Esophagus squamous epithelium (tissue), 5 donors: ENCODE measurements at places on chromosomes 11 and 22.

DNA sequence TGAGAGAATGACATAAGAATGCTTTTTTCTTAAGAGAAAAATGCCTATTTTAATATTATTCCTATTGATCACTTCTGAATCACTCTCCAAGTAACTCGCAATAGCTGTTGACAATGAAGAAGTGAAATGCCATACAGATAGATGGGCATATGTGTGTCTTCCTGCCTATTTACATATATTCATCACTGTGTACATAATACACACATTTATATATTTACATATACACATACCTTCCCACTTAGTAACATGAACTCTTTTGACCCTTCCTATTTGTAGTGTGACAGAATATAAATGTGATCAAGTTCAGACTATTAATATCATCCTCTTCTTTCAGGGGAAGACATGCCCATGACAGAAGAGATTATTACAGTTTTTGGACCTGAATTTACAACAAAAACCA is 756.7 kb downstream of the DLG2 start:
- no peak for DNase-seq

GRCh38 chr11:1656670-1657069 is 27.1 kb downstream of the KRTAP5-5 start:
- no peak for DNase-seq

DNA sequence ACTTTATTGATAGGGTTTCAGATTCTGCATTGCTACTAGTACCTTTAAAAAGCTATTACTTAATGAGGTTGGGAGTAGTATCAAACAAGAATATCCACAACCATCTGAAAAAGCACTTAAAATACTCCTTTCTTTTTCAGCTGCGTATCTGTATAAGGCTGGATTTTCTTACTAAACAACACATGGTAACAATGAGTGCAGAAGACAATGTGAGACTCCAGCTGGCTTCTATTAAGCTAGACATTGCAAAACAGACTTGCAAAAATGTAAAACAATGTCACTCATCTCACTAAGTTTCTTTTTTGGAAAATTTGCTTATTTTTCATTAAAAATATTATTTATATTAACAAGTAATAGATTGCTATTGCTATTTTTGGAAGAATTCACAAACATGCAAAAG is 132.6 kb downstream of the WNT11 start:
- no peak for DNase-seq

- DNase-seq, result no peak
Observed at GRCh38 chr22:30875481-30876215, 92.9 kb downstream of the MORC2 start.

DNA sequence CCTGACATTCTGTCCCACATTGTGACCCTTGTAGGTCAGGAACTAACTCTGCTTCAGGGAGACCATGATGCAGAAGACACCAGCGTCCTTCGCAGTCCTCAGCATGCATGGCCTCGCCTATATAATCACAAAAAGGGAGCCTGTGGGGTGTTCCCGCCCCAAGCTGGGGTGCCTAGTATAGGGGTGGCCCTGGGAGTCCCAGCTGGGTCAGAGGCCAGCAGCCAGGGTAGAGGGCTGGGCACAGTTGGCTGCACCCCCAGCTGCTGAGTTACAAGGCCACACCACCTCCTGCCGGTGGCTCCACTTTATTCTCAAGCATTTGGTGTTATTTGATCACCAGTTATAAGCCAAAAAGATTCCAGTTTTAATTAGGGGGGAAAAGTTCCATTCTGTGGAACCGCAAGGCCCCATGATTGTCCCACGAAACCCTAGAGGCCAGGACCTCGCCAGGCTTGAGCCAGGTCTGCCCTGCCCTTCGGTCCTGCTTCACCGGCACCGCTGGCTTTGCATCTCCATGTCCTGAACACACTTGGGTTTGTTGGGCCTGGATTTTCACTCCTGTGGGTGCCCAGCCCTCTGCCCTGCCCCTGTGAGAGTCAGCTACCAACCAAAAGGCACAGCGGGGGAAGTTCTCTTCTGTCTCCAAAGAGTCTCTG is 15.0 kb upstream of the GNB1L start:
- no peak for DNase-seq

GRCh38 chr22:46070803-46071450 is 79.4 kb upstream of the PPARA start:
- DNase-seq, result no peak

DNA sequence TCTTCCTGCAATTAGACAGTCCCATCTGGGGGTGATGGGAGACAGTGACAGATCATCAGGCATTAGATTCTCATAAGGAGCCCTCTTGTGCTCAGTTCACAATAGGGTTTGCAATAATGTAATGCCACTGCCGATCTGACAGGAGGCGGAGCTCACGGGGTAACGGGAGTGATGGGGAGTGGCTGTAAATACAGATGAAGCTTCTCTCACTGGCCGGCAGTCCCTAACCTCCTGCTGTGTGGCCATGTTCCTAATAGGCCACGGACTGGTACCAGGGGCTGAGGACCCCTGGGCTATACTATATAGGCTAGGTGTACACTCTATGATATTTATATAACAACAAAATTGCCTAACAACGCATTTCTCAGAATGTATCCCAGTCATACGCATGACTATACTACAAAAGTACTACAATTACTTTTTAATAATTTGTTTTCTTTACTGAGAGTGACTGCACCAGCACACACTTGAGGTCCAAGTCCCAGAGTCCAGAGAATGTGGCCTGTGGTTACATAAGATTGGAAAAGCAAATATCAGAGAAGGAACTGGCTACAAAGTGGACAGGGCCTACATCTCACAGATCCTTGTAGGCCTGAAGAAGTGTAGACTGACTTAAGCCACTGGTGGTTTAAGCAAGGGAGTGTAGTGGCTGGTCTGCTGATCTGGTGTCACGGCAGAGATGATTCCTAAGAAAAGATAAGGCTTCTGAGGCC is 200.0 kb downstream of the LARGE1 start:
- DNase-seq, result no peak
